Effector memory CD8-positive, alpha-beta T cell (primary cell): ENCODE measurements at places on chromosomes 1 and 21.
A peak's percentile ranks its signal among the peaks of the same experiment; 100 is the strongest.

GRCh38 chr1:64131155-64131554 lies 72.3 kb upstream of the UBE2U start:
- DNase-seq, result no peak

DNA sequence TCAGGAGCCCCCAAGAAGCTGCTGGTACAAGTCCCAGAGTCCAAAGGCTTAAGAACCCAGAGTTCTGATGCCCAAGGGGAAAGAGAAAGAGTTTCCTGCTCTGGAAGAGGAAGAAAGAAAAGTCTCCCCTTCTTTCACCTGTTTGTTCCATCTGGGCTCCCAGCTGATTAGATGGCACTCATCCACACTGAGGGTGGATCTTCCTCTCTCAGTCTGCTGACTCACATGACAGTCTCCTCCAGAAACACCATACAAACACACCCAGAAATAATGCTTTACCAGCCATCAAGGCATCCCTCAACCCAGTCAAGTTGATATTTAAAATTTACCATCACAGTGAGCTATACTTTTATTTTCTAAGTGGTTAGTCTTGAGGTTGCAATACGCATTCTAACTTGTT lies 257.9 kb downstream of the PAPPA2 start:
- no peak for DNase-seq

- DNase-seq, result no peak
These were observed 2.5 kb upstream of the ID3 start for GRCh38 chr1:23561813-23562100.

DNA sequence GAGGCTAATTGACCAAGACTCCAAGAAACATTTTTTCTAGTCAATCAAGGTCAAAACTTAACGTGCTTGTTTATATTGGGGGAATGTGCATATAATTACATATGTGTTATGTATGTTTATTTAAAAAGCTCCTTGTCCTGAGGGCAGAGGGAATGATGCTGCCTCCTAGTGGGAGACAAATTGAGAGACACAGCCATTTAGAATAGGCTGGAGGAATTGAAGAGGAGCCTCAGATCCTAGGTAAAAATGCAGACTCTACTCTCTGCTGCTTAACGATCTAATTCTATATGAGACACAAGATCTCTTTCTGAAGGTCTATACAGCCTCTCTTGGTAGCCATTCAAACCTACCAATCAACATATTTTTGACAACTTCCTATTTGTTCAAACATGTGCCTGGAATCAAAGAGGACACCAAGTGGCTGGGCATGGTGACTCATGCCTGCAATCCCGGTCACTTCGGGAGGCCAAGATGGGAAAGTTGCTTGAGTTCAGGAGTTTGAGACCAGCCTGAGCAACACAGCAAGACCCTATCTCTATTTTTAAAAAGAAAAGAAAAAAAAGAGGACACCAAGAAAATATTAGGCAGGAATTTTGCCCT lies 136.6 kb upstream of the ZNF648 start:
- DNase-seq, result no peak

- no peak for DNase-seq
These were observed 157.3 kb upstream of the PTGFR start for GRCh38 chr1:78333502-78333901.

DNA sequence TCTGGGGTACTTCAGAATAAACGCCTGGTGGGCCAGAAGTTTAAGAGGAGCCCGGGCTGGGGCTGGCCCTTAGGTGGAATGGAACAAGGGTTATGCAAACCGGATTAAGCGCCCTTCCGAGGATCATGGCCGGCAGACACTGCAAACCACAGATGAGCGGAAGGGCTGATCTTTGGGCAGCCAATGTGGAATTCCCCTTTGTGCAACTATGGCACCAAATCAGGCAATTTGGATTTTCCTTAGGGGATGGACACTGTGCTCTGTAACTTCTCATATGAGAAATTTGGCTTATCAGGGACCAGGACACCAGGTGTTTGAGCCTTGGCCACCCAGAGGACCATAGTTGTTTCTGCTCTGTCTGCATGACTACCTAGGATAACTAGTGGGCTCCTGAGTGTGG lies 5.7 kb upstream of the IL10 start:
- DNase-seq, result no peak

GRCh38 chr1:90721210-90722194 lies 4.4 kb upstream of the BARHL2 start:
- peak; percentile 50 for DNase-seq

GRCh38 chr1:89706700-89707012 lies 73.7 kb downstream of the LRRC8C start:
- no peak for DNase-seq

DNA sequence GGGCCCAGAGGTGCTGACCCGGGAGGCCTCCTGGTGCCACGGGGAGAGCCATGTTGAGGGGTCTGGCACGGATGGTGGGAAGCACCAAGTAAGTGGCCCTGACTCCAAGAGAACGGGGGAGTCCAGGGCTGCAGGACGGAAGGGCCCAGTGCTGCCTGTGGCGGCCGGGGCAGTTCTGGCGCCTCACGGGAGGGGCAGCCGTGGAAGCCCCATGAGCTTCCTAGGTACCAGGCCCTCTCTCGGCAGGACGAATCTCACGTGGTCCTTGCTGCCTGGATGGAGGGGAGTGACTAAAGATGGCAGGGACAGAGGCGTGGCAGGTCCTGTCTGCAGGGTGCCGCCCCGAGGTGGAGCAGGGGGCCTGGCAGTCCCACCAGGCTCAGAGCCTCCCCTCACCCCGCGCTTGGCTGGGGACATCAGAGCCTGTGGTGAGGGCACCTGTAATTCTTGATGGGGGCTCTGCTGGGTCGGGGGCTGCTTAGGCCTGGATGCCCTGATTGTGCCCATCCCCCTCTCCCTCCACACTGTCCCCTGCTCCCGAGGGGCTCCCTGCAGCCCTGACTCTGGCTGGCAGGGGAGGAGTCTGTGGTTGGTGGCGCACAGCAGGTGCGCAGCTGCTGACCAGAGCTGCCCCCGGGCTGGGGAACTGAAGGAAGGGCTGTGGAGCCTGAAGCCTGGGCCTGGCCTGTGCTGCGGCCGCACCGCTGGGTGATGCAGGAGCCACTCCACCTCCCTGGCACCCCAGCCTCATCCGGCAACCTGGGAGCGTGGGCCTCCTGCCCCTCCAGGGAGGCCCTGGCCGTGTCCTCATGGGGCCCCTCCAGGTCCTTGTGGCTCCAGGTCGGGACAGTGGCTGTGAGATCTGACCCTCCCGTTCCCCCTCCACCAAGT lies 31.4 kb downstream of the POFUT2 start:
- no peak for DNase-seq

GRCh38 chr1:110024613-110025012 lies 9.8 kb upstream of the STRIP1 start:
- no peak for DNase-seq

- no peak for DNase-seq
These were observed 110.7 kb downstream of the SIPA1L2 start for GRCh38 chr1:232519186-232519585.

DNA sequence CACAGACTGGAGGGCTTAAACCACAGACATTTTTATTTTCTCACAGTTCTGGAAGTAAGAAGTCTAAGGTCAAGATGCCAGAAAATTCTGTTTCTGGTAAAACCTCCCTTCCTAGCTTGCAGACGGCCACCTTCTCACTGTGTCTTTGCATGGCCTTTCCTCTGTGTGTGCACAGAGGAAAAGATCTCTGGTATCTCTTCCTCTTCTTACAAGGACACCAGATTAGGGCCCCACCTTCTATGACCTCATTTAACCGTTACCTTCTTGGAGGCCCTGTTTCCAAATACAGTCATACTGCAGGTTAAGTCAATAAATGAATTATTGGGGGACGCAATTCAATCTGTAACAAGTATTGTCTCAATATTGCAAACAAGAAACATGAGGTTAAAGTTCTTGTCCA lies 63.0 kb upstream of the PRDX6 start:
- no peak for DNase-seq

DNA sequence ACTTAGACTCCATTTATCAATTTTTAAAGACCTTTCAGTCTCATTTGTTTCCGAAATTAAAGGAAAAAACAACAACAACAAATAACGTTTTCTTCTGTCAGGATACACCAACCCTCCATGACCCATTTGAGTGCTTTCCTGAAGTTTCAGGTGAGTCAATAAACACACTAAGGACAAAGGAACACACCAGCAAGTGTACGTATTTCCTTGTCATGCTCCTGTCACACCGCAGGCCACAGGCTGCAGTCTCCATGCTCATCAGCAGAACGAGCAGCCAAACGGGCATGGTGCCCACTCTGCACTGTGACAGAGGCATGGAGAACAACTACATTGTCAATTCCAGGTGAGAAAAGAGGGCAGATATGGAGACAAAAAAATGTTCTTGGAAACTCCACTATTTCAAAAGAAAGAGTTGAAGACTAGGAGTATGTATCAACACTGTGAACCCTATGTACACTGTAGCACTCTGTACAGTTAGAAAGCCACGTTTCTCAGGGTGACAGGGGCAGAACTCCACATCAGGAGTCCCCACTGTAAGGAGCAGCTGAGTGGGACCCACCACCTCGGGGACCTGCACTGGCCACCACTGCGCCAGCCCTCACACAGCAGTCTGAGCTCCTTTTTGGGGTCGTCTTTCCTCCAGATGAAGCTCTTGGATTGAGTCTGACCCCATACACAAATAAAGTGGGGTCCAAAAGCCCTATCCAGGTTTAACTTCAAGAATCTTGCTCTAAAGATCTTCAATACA lies 2.6 kb downstream of the PTTG1IP start:
- DNase-seq, result peak; percentile 36

DNA sequence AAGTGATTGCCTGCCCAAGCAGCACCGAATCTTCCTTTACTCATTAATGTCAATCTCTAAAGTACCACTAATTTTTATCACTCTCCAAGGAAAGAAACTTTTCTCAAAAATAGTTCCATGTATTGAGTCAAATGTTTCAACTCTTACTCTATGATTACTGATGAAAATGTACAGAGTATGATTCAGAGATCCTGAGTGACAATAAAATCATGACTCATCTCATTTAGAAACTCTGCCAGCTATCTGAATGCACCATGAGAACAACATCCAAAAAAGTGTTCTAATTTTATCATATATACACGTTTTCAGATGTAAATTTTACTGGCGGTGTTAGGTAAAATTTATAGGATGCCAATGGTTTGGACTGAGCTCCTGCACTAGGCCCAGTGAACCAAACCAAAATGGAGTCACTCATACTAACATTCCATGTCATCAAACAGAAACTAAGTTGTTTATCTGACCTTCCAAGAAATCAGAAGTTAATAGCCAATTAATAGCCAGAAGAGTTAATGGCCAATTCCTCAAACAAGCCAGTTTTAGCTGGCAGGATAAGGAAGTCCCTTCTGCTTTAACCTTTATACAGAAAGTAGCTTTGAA lies 22.6 kb downstream of the PLPPR5 start:
- no peak for DNase-seq

DNA sequence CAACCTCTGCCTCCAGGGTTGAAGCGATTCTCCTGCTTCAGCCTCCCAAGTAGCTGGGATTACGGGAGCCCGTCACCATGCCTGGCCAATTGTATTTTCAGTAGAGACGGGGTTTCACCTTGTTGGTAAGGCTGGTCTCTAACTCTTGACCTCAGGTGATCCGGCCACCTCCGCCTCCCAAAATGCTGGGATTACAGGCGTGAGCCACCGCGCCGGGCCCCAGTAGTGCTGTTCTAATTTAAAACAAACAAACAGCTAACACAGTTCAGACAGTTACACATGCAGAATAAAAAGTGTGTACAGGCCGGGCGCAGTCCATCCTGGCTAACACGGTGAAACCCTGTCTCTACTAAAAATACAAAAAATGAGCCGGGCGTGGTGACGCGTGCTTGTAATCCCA lies 35.6 kb upstream of the OPRD1 start:
- DNase-seq, result no peak

DNA sequence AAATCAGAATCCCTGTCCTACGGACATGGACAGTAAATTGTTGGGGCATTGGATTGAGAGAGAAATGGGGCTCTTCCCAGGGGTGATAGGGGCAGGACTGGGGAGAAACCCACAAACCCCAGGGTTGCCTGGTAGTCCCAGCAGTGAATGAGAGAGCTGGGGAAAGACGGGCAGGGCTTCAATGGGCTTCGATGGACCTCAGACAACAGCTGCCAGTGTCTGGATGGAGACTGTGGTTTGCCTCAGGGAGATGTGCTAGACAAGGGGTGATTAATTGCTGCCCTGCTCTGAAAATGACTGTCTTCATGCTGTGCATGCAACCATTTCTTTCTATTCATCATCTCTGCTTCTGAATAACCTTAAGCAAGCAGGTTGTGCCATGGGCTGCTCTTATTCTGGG lies 7.4 kb downstream of the GPR25 start:
- no peak for DNase-seq

DNA sequence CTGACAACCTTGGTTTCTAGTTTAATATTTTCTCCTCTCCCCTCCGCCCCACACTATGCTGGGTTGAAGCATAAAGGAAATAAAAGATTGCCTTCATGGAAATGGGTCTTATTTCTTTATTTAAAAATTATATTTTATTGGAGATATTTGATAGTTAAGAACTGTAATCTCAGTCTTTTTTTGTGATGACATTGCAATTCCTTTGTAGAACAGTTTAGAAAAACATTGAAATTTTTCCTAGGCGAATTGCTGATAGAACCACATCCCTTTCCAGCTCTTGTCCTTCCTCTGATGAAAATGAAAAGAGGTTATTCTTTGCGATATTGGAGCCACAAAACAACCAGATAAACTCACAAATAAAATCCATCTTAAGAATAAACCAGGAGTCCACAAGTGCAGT lies 125.6 kb upstream of the NRIP1 start:
- DNase-seq, result no peak

DNA sequence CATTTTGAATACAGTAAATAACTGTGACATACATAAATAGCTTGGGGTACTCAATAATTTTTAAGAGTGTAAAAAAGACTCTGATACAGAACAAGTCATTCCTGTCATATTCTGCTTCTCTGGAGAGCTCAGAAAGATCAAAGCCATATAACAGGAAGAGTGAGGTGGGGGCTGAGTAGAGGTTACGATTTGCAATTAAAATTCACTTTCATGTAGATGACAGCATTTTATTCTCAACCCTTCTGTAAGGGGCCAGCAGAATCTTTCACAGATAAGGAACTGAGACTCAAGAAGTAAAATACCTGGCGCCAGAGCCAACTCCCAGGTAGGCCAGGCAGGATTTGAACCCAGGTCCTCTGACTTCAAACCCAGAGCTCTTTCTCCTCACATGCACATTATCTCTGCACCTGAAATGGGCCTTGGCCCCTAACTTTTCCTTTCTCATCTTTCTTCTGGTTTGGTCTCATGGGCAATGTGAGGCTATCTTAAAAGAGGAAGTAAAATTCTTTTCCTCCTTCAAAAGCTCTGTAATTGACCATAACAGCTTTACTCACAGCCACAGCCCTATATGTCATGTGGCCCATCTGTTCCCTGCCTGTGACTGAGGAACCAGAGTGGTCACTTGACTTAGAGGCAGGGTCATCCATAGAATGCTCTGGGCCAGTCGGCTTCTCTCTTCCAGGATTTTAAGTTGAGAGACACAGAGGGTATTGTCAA lies 80.9 kb upstream of the SYT6 start:
- DNase-seq, result no peak

GRCh38 chr1:206094024-206094423 lies 23.2 kb downstream of the AVPR1B start:
- DNase-seq, result no peak

DNA sequence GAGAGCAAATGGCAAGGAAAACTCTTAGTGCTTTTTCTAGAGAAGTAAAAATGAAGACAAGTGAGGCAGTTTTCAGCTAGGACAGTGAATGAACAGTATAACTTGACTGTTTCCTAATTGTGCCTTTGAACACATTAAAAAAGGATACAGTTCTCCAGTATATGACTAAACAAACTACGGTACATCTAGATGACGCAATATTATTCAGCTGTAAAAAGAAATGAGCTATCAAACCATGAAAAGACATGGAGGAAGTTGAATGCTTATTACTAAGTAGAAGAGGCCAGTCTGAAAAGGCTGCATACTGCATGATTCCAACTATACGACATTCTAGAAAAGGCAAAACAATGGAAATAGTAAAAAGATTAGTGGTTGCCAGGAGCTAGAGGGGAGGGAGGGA lies 206.3 kb downstream of the SIPA1L2 start:
- no peak for DNase-seq
